ENCODE measurements at places on chromosomes 7 and 10.

DNA sequence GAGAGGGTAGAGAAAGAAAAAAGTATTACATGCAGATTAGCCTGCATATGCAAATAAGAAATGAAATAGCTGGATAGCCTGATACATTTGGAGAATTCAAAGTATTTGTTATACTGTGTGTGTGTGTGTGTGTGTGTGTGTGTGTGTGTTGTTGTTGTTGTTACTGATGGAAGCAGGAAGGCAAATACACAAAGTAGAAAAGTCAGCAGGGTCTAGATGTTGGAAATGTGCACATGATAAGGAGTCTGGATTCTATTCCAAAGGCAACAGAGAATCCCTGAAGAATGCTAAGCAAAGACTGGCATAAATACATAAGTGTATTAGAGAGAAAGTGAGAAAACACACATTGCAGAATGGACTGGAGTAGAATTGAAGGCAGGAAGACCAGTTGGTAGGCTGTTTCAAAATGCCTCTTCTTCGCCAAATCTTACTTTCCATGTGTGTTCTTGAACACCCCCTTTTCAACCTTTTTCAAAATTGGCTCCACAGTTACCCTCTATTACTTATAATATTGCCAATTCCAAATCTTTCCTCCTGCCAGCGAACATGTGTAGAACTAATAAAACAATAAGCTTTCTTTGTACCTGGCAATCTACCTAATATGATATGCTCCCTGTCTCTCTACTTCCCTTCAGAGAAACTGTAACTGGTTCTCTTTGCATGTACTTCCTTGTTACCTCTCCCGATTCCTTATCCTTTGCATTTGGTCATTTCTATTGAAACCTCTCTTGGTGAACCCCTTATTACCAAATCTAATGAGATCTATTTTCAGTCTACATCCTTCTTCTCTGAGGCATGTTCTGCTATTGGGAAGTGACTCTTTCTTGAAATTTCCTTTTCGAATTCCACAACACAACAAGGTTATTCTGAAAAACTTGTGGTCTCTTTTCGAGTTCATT is 6.2 kb downstream of the CPED1 start:
- no peak for DNase-seq

GRCh38 chr7:102404005-102404861 is 8.1 kb downstream of the PRKRIP1 start:
- DNase-seq: no peak

GRCh38 chr7:127809261-127809702 is 157.3 kb downstream of the SND1 start:
- DNase-seq: peak; percentile 30

GRCh38 chr10:72524489-72524888 is 101.4 kb downstream of the MICU1 start:
- DNase-seq: no peak

- DNase-seq: peak; percentile 26
These were observed 154.1 kb upstream of the AHR start for GRCh38 chr7:17144322-17144721.

- no peak for DNase-seq
These were observed 4.7 kb downstream of the CYP3A7 start for GRCh38 chr7:99730238-99730810.

DNA sequence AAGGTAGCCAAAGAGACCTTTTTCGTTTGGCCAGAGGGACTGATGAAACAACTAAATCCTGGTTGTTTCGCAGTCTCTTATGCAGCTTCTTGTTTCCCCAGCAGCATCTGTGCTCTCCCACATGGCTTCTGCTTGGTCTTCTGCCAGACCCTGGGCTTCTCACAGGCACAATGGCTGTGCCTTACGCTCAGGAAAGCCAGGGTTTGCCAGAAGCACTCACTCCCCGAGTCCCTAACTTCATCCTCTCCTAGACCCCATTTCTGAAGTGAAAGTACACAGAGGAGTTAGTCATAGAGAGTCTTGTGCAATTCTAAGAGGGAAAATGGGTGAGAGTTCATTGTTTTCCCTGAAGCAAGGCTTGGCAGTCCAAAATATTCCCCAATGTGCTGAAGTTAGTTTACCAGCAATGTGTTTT is 121.7 kb downstream of the EVX1 start:
- peak; percentile 41 for DNase-seq

DNA sequence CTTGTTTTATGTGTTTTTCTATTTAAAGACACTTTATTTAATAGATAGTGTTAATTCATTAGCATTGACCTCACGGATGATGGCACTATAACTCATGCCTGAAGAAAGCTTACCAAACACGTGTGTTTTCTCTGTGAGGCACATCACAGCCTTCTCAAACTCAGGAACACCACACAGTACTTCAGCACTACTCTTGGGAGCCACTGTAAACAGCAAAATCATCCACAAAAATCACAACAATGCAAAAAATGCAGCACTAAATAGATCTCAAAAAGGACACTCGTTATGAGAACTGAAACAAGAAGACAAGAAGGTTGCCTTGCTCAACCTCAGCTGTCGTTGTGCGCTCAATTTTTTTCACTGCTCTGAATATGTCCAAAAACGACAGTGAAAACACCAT is 12.0 kb upstream of the PARP12 start:
- no peak for DNase-seq

GRCh38 chr7:134676743-134677142 is 30.1 kb downstream of the BPGM start:
- DNase-seq: no peak

DNA sequence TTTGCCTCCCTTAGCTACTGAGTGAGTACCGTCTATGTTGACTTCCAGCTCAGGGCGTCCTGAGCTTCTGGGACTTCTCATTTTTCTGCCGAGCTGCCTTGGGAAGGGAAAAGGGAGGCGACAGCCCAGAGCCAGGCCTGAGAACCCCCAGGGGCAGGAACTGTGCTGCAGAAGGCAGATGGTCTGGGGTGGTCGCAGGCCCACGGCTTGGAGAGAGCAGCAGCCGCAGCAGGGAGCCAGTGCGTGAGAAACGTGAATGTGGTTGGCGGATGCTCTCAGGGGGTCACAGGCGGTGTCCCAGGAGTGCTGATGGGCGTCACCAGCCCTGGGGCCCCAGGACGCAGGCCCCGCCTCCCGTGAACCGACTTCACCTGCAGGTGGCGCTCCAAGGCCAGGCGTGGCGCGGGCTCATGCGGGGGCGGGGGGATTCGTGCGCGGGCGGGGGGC is 9.2 kb upstream of the PWWP2B start:
- no peak for DNase-seq

- DNase-seq: no peak
These were observed 28.2 kb downstream of the IL15RA start for GRCh38 chr10:5949009-5949759.

DNA sequence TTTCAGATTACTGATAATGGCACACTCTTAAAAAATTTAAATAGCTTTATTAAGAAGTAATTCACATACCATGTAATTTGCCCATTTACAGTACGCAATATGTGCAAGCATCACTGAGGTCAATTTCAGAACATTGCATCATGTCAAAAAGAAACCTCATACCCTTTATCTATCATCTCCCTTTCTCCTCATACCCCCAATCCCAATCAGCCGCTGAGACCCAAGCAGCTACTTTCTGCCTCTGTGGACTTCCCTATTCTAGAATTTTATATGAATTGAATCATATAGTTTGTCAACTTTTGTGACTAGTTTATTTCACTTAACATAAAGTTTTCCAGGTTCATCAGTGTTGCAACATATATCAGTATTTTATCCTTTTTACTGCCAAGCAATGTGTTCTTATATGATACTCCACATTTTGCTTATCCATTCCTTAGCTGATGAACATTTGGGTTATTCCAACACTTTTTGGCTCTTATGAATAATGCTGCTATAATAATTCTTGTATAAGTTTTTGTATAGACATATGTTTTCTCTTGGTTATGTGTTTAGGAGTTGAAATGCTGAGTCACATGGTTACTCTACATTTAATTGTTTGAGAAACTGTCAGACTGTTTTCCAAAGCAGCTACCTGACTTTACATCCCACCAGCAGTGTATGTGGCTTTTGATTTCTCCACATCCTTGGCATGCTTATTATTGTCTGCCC is 26.9 kb upstream of the TPK1 start:
- DNase-seq: no peak

GRCh38 chr7:139721821-139722220 is 56.0 kb downstream of the HIPK2 start:
- no peak for DNase-seq

DNA sequence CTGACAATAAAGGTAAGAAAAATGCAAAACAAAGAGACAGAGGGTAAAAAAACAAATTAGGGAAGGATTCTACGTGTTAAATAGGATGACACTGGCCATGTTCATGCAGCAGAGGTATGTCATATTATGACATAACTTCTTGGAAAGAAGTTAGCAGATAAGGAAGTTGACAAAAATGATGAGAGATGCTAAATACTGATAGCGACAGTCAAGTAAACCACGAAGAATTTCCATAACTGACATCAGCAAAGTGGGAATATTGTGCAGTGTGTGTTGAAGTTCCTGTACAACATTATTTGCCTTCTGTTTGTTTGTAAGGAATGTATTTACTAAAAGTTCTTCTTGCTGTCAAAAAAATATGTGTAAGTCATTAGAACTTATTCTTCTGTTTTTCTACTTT is 29.5 kb downstream of the MDH2 start:
- no peak for DNase-seq

DNA sequence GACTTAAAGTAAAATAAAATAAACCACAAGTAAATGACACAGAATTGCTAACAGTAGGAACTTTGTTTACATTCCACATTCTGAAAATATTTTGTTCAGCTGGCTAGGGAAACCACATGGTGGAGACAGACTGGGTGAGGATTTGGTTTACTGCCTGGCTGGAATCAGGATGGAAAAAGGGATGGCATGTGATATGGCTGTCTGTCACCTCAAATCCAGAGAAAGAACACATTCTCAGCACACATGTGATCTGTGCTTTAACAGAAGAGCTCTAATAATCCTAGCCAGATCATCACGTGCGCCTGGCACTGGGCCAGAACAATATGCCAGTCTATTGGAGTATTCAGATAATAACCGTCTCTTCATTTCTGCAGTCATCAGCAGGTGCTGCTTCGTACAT is 90.9 kb upstream of the PIP4K2A start:
- no peak for DNase-seq

GRCh38 chr7:142657376-142657775 is 91.9 kb upstream of the PRSS1 start:
- DNase-seq: no peak

GRCh38 chr10:61304746-61305145 is 148.4 kb downstream of the TMEM26 start:
- no peak for DNase-seq

DNA sequence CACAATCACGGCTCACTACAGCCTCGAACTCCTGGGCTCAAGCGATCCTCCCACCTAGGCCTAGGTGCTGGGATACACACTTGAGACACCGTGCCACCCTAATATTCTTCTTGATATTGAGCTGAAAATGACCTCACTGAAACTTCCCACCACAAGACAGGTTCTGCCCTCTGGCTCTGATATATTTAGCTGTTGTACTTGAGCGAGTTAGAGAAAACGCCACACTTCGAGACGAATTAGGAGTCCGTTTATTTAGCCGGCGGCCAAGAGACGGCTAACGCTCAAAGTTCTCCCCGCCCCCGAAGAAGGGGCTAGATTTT is 17.9 kb downstream of the ZC3HAV1 start:
- DNase-seq: no peak

DNA sequence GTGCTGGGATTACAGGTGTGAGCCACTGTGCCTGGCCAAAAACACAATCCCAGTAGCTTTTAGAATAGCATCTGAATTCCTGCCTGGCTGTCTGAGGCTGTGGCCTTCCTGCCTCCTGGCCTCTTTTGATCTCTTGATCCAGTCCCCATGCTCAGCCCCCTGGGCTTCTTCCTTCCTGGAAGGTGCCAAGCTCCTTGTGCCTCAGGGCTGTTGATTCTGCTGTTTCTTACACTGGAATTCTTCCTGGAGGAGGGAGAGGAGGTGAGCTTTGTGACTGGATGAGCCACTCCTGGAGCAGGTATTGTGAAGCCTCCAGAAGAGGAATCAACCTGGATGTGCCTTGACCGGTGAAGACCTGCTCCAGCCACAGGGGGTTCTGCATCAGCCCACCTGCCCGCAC is 17.3 kb upstream of the MKI67 start:
- DNase-seq: no peak

- no peak for DNase-seq
These were observed 43.3 kb downstream of the SFTPD start for GRCh38 chr10:79905322-79906314.

DNA sequence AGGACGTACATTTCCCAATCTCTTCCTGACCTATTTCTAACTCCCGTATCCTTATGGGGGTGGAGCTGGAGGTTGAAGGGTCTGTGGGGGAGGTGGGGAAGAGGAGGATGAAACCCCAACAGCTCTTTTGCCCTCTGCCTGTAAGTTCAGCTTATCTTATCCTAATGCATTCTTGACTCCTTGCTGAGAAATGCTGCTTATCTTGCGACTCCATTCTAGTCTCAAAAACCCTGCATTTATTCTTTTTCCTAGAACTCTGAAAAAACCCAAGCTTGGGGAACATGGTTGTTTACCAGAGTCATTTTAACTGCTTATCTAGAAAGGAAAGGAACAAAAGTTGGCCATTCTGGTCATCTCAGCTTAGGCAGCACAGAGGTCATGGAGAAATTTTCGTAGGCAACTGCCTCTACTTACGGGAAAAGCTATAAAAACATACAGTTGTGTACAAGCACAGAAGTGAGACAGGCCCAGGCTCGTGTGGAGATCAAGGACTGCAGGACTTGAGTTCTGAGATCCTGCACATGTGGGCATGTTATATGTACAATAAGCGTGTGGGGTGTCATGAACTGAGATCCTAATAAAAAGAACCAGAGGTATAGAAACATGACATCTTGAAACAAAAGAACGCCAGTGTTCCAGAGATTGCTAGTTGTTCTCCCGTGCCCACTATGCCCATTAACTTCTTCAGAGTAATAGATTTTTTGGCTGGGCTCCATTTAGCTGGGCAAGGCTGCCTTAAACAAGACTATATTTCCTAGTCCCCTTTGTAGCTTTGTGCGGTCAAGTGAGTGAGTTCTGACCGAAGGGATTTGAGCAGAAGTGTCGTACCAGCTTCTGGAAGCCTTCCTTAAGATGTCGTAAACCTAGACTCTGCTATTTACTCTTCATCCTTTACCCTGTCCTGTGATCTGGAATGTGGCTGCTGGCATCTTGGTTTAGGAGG is 9.6 kb downstream of the INMT start:
- DNase-seq: no peak

- no peak for DNase-seq
These were observed 505.8 kb upstream of the GHITM start for GRCh38 chr10:83633547-83633946.

DNA sequence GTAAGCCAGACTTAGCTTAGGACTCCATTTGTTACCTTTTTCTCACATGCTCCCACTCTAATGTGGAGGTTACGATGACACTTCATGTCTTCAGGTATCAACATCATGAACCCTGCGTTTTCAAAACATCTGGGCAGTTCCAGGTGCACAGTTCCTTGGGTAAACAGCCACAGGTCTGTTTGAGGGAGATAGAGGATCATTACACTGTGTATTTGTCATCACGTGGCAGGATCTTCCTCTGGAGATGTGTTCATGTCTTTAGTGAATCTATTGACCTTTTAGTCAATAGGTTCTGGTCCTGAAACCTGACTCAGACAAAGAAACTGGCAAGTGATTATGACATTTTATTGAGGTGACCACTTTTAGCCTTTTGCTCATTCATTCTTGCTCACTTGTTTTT is 145.5 kb downstream of the ANKRD7 start:
- no peak for DNase-seq

- DNase-seq: no peak
These were observed 86.6 kb downstream of the CALN1 start for GRCh38 chr7:72325561-72325960.

Data from BJ (cell line).